ENCODE measurements at places on chromosomes 5 and 9.

- no peak for DNase-seq
These were observed 44.1 kb upstream of the FCN2 start for GRCh38 chr9:134836406-134836970.

DNA sequence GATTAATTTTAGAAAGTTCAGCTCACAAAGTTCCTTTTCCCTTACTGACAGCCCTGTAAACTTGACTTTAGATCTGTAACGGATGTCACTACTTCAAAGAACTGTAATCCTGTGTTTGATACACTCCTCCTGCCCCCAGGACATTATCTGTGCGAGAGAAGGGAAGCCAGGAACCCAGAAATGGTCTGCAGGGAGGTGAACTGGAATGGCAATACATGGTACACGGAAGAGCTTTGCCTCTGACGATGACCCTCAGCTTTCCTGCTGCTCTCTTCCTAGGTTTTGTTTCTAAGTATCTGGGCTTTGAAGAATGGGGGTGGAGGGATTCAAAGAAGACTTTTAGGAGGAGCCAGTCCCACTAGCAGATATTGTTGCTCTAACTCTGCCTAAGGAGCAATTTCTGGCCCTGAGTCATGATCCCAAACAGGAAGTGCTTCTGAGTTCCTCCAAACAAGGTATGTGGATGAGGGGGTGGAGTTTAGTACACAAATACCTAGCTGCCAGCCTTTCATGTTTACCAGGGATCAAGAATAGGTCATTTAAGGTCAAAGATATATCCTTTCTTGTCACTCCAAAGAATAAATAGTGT, 43.4 kb upstream of the TMC1 start:
- no peak for DNase-seq

GRCh38 chr5:91976451-91976850, 593.3 kb upstream of the ARRDC3 start:
- DNase-seq: no peak

DNA sequence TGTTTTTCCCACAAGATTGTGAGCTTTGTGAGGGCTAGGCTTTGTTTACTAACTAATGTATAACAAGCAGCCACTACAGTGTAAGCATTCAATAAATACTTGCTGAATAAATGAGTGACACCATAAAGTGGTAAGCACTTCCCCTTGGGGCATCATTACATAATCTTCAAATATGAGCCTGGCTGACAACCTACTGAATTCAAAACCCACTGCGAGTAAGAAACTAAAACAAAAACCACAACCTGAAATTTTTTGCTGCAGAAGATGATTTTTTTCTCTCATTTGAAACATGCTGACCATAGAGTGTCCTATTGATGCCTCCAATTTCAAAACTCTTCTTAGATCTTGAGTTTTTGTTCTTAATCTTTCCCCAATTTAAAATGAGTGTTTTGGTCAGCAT, 331.3 kb upstream of the CCNG1 start:
- DNase-seq: no peak

DNA sequence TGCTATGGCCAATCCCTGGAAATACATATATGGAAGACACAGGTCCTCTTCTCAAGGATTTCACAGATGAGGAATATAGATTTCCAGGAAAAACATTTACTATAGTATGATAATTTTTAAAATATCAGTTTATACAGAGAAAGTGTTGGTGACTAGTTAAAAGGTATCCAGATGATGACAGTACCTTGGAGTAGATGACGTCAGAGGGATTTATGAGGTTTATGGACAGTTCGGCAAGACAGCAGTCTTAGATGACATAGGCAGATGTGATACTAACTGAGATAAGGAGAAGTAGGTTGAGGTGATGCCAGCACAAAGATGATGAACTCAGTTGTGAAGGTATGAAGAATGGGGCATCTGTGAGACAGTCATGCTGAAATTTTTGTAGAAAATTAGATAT, 750.3 kb downstream of the PRELID2 start:
- no peak for DNase-seq

GRCh38 chr5:83927140-83927733, 206.6 kb upstream of the HAPLN1 start:
- DNase-seq: peak; percentile 72

DNA sequence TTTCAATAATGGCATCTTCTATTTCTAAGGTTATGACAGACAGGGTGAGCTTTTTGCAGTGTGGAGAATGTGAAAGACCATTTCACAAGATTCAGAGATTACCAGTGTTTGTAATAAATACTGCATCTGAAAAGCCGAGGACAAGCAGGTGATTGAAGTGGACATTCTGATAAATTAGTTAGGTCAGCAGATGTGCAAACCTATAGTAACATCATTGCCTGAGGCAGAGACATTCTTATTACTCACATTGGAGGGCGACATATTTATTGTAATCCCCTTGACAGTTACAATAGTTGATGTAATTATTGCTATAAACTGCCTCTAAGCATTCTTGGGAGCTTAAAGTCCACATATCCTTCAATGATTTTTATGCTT, 3.3 kb downstream of the RASGRF2 start:
- DNase-seq: no peak

GRCh38 chr9:37956904-37957663, 53.2 kb upstream of the SLC25A51 start:
- no peak for DNase-seq

DNA sequence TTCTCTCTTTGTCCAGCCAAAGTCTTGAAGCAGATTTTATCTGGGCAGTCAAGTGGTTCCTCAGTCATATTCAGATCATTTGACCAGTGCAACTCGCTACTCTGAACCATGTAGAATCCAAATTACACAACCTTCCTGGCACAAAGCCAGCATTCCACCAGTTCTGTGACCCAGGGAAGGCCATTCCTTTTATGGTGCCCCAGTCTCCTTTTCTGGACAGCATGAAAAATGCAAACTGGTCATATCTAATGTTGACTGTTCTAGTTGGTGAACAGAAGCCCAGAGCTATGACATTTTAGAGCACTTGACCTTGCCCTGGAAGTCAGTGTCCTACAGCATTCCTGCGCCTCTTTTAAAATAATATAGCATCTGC, 364.6 kb downstream of the BRINP1 start:
- DNase-seq: no peak
